Activated naive CD8-positive, alpha-beta T cell treated with anti-CD3 and anti-CD28 coated beads, Interleukin-2, amount 50 U/mL, for 24 hours (primary cell): ENCODE measurements at places on chromosomes 12 and 14.

- no peak for DNase-seq
These were observed 8.5 kb downstream of the RACGAP1 start for GRCh38 chr12:50016501-50017475.

- DNase-seq, result no peak
These were observed 42.0 kb upstream of the RASSF3 start for GRCh38 chr12:64568298-64568697.

DNA sequence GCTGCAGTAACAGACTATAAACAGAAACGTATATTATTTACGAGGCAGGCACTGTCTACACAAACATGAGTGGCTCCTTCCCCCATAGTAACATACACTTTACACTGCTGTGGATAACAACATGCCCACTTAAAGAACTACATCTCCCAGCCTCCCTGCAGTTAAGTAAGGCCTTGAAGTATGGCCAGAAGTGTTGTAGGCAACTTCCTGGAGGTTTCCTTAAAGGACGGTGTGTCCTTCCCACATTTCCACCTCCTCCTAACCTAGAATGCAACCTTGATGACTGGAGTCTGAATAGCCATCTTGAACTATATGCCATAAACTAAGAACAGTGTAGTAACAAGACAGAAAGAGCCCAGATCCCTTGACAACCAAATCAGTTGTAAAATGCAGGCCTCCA lies 20.3 kb downstream of the MED13L start:
- no peak for DNase-seq

DNA sequence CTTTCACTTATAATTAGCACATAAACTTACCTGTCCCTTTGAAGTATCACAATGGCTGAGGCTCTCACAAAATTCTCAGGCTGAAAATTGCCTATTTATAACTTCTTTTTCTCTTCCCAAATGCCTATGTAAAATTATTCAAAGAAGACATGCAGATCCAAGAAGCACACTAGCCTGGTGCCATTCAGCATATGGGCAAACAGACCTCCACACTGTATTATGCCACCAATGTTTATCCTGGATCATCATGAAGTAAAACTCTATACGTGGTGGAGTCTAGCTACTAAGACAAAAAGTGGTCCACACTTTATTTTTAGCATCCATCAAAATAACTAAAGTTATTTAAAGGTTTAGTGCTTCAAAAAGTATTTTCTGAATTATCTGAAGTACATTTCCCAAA lies 15.8 kb downstream of the TC2N start:
- no peak for DNase-seq

GRCh38 chr14:28785096-28785952 lies 18.7 kb downstream of the FOXG1 start:
- no peak for DNase-seq

DNA sequence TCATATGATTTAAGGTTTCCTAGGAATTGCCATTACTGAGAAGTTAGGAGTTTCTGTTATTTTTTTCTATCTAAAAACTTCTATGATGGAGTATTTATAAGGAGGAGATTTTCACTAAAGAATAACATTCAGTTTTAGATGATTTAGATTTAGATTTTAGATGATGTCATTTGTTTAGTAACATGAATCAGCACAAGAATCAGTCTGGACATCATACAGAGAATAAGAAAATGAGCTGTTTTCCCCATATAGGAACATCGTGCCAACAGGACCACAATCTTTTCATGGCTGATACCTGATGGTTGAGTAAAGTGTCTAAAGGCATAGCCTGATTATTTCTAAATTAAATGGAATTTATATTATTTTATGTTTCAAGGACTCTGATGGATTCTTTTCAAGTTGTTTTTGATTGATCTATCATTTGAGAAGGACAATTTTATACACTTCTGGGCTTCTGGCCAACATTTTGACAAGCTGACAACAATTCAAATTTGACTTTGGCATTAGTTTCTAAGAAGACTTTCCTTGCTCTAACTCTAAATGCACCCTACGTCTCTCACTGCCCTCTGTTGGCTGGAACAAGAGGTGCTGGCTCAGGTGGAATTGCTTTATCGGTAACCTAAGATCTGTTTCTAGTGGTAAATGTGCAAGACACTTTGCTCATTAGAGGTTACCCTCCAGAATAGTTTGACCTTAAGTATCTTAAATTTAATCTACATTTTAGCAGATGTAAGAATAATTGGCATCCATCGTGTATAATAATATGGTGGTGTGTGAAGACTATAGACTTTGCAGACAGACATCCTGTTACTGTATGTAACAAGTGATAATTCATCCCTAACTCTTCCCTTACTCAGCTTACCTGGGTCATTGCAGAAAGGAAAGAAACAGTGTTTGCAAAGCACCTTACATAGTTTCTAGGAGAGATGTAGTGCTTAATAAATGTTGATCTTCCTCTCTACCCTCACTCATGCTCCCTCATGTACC lies 42.8 kb upstream of the CPSF6 start:
- no peak for DNase-seq

GRCh38 chr12:105822131-105823105 lies 316.3 kb downstream of the NUAK1 start:
- no peak for DNase-seq

GRCh38 chr12:91311081-91311480 lies 128.5 kb upstream of the DCN start:
- DNase-seq, result no peak

DNA sequence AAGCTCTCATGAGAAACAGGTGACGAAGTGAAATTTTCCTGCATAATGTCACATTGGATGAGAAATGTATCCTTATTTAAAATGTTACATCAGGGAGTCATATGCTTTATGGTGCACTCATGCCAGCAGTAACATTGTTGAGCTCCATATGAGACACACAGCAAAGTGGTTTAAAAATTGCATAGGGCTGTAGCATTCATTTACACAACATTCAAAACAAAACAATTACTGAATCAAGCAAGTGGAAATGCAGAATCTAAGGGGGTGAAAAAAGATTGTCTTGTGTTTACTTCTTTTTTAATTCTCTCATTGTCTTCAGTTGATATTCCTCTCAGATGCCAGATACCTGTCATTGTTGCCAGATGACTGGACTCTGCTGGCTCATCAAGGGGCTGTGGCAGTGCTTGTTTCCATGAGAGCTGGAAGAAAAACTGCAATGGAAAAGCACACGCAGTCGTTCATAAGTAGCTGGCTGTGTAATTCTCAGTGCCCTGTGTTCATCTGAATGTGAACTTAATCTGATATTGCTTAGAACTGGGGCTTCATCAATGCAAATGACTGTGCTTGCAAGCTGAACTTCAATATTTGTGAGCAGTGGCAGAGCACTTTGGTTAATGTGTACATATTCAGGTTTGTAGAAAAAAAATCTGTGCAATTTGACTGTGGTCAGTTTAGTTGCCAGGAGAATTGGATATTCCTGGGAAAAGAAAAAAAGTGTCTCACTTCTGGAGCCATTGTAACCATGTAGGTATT lies 305.6 kb downstream of the RAD51B start:
- no peak for DNase-seq

GRCh38 chr14:61700104-61700886 lies 5.0 kb downstream of the HIF1A start:
- no peak for DNase-seq

DNA sequence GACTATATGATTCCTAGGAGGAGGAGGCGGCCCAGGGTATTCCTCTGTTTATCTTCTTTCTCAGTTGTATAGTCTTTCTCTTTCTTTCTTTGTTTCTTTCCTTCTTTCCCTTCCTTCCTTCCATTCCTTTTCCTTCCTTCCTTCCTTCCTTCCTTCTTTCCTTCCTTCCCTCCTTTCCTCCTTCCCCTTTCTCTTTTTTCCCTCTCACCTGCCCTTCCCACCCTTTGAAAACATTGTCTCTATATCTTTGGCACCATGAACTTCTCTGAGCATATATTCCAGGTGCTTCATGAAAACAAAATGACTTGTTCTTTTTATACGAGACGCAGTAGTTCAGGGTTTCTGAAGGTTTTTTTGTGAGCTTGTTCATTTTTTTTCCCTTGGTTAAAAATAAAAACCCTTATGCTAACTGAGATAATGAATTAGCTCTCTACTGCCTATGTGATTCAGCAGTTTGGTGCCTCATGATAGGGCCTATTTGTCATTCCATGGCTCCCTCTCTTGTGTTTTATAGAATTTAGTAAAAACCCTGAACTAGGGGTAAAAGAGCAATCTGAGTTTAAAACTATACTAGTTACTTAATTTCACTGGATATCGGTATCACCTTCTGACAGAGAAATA lies 3.2 kb upstream of the TESPA1 start:
- no peak for DNase-seq

DNA sequence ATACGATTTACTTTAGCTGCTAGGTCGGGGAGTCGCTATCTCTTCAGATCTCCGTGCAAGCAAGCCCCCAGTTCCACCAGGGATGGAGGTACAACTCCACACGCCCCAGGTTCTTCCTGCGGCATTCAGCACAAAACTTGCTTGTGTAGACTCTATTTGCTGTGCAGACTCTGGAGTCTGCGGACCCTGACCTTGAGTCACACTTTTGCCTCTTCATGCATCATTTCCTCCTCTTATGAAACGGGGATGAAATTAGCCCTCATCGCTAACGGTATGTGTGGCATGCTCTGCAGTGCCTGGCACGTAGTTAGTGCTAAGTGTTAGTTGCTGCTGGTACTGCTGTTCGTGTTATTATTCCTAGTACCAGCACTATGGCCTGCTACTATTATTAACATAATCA lies 84.4 kb downstream of the TMEM132D start:
- DNase-seq, result no peak

DNA sequence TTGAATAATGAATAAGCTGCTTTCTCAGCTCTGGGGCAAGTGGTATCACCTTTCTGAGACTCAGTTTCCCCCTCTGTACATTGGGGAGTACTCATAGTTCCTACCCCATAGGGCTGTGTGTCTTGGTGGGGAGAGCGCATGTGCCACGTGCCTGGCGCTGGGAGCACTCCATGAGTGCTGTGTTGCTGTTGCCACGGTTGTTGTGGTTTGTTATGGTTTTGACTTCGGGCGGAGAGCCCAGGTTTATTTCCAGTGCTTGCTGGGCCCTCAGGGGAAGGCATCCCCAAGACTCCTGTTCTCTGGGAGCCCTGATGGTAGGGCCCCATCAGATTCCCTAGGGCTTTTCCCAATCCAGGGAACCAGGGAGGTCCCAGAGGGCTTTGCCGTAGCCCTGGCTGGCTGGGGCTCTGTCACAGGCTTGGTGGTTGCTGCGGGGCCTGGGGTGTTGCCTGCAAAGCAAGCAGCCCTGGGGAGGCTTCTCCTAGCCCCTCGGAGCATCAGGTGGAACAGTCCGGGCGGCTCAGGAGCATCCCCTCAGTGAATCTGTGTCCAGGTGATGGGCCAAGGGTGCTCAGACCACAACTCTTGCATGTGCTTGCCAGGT lies 18.6 kb downstream of the SH2B3 start:
- DNase-seq, result no peak

DNA sequence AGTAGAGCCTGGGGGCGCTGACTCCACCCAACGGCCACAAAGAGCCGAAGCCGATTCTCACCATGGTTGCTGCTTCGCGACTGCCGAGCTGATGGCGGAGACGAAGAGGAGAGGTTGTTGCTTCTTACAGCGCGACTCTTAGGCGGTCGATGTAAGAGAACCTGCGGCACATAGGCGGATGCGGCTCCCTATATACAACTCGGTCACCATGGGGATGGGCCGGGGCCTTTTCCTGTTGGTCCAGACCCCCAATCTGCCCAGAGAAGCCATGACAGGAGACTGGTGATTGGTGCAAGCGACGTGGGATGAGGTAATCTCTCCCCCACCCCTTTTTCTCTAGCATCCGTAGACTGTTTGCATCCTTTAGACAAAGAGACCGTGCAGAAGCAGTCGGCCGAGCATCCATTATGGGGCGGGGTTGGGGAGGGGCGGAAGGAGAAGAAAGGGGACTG lies at the start of gene TUBA1A:
TSS of gene TUBA1A (minus strand) at position 165 of the 452 bp plus-strand sequence. CDS start at position 64, 101 bp downstream.
- peak; percentile 88 for DNase-seq

- peak; percentile 53 for DNase-seq
These were observed 342.7 kb downstream of the CACNA1C start for GRCh38 chr12:2395354-2395977.

DNA sequence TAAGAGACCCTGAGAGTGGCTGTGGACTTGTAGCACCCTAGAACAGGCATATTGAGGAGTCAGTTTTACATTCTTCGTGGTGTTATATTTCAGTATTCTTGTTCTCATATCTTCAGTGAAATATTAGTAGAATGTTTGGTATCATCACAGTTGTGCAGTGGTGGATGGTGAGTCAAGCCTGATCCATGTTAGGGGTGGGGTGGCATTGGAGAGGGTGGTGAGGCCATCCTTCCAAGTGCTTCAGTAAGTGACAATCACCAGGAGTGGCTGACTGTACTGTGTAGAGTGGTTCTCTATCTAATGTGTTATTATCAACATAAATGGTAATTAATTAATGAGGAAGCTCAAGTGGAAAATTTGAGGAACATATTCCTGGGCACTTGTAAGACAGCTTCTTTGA lies 197.7 kb upstream of the SLC16A7 start:
- no peak for DNase-seq

DNA sequence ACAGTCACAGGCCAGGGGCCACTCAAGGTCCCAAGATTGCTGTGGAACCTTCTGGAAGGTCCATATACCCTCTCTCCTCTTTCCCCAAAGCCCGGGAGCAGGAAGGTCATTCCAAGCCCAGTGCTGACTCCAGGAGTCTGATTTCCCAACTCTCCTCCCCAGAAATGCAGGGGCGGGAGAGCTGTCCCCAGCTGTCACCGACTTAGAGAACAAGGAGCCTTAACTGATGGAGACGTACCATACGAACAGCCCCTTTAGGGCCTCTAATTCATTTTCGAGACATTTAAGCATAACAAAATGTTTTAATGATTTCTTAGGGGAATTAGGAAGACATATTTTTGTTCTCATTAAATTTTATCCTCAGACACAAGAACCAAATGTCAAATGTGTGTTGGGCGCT lies 99.2 kb downstream of the PHETA1 start:
- DNase-seq, result no peak

GRCh38 chr12:113479590-113480335 lies 8.1 kb upstream of the LHX5 start:
- DNase-seq, result peak; percentile 57

DNA sequence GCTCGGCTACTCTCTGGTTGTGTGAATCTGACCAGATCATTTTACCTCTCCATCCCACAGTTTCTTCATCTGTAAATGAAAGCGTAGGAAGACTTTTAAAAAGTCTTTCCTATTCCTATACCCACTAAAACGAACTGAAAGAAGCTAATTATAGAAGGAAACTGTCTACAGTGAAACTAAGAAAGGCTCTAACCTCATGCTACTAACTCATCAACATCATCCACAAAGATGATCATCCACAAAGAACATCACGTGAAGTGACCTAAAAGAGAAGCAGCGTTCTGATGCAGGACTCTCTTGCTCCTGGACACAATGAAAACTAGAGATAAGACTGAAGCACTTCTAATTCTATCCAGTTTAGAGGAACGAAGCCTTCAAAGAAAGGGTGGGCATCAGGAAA lies 58.5 kb upstream of the OSBPL8 start:
- no peak for DNase-seq
